Activated naive CD4-positive, alpha-beta T cell treated with Interleukin-2 at 50 U/mL for 16 hours (primary cell): ENCODE measurements at places on chromosomes 3 and 15.

- DNase-seq = no peak
Observed at GRCh38 chr3:40877631-40878463, 321.5 kb upstream of the CTNNB1 start.

GRCh38 chr3:154849408-154849807 lies 230.7 kb upstream of the MME start:
- no peak for DNase-seq

GRCh38 chr3:94673876-94674275 lies 611.0 kb downstream of the NSUN3 start:
- DNase-seq = no peak

DNA sequence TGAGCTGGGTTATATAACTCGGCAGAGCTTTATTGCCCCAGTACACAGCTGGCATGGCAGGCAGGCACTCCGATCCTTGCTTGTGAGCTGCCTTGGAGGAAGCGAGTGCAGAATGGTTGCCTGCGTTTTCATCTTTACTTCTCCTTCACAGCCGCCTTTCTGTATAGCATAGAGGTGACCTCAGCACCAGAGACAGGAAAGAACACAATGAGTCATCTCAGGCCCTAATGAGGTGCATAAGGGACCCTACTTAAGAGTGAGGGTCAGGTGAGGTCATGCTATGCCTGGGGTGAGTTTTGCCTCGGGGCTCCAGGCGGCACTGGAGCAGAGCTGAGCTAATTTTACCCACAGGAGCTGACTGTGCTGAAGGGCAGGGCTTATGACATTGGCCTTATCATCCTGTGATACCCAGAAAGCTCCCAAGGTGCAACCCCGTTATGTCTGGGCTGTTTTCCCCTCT lies 43.5 kb downstream of the LPP start:
- DNase-seq = no peak

DNA sequence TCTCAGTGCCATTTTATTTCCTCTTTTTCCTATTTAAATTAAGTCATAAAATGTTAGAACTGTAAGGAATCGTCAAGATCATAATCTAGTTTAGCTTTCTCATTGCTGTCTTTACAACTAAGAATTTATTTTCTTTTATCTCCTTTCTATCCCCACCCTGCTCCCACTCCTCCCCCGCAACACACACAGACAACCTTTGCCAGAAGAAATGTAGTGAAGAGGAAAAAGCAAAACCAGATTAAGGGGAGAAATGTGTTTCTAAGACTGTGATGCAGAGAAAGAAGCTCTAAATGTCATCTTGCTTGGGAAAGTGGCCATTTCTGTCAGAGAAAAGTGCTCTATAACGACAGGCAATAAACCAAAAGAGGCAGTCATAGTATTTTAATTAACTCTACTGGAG lies 78.3 kb upstream of the MLF1 start:
- DNase-seq = no peak

- DNase-seq = no peak
Observed at GRCh38 chr3:52097851-52098507, 41.6 kb upstream of the DUSP7 start.

- DNase-seq = no peak
Observed at GRCh38 chr15:73955326-73955725, 29.1 kb downstream of the LOXL1 start.

DNA sequence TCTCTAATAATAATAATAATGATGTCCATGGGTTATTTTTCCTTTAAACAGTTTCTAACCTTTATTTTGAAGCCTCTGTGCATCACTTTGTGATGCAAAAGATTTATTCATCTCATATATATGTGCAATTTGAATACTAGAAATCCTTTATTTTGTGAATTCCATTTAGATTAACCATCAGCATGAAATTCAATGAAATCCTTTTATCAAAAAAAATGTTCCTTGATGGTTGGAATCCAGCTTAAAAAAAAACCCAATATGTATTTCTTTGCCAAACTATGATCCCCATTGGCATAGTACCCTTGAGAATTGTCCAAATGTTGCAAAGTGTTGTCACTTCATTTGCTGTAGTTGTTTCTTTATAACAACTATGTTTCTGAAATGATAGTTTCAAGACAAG lies 7.4 kb downstream of the TBC1D23 start:
- DNase-seq = no peak
